ENCODE measurements at places on chromosomes 12 and 14.

- no peak for DNase-seq
These were observed 65.1 kb upstream of the NCOR2 start for GRCh38 chr12:124632519-124632984.

DNA sequence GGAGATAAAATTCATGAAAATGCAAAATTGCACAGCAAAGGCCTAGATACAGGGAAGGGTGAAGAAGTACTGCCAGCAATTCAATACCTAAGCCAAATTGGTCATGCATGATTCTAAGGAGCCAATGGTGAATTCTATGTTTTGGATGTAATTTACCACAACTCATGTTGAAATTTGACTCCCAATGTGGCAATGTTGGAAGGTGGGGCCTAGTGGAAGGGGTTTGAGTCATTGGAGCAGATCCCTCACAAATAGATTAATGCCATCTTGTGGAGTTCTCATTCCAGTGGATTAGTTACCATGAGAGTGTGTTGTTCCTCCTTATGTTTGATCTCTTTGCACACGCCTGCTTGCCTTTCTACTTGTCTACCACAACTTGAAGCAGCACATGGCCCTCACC, 194.0 kb upstream of the ALG10 start:
- no peak for DNase-seq

DNA sequence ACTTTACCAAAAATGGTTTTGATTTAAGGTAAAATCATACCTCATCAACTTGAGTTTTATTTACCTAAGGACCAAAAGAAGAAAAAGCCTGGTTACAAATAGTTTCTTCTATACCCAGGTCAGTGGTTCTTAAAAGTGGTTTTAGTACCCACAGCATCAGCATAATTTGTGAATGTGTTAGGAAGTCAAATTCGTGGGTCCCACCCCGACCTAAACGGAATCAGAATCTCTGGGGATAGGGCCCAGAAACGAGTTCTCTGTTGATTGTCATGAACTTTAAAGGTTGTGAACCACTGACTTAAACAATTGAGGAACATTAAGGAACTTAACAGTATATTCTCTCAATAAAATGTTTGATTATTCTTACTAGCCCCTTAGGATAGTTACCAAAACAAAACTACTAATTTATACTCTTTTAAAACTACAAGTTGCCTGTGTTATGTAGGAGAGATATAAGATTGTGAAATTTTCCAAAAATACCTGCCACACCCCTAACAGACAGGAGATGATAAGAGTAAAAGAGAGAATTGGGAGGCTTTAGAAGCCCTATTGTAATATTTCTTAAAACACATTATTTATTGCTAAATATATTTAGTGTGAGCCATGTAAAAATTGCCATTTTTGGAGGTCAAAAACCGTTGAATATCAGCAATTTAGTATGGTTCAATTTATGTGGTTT, 669 bp upstream of the SLC25A21 start:
- DNase-seq: no peak

DNA sequence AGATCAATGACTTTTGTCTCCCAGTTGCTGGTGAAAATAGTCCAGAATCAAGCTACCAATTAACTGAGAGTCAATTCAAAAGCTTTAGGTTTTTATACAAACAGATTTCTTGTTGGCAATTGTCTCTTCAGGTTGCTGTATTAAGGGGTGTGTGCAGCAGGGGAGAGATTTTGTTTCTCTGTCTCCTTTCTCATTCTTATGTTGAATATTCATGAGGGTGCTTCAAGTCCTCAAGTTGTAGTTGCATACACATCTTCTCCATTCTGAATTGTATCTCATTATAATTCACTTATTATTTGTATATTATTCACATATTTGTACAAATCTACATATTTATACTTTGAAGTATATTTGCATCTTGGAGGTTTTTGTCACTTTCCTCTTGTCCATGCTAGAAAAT, 126.7 kb upstream of the PTPRQ start:
- no peak for DNase-seq

- DNase-seq: no peak
These were observed 312.9 kb downstream of the MED13L start for GRCh38 chr12:115964626-115965025.

DNA sequence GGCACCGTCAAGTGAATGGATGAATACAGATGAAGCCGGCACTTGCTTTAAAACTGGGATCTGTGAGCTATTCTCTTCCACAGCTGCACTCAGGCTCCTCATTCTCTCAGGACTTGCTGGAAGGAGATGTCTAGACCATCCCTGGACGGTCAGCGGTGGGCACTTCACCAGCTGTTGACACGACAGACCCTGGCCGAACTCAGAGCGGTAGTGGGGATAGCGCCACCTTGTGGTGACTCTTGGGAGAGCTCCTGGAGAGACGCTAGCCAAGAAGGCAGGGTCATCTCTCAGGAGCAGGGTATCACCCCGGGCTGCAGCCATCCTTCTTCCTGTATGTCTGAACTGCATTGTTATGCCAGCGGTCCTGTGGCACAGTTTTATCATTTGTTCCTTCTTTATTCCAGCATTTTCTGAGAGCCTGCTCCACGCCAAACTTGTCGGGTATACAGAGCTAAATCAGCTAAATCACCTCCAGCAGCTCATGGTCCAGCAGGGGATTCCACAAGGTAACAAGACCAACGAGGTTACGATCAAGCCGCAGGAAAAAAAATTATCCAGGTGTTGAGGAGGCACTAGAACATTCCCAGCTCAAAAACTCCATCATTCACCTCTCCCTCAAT, 10.0 kb downstream of the WNT1 start:
- DNase-seq: peak; percentile 79

DNA sequence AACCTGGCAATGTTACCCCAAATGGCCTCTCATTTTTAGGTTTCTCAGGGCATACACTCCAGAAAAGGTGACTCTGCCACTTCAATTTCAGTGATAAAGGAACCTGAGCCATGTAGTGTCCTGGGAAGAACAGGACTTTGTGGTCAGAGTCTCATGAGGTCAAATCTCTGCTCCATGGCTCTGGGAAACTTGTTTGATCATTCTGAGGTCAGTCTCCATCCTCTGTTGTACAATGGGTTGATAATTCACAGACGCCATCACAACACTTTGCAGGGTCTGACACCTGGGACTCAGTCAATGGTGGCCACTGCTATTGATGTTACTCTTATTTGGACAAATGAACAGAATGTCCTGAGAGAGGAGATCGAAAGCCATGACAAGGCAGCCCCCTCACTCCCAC, 31.1 kb upstream of the SMOC1 start:
- DNase-seq: no peak

GRCh38 chr12:116303929-116304328, 26.4 kb upstream of the MED13L start:
- no peak for DNase-seq

- DNase-seq: no peak
These were observed 23.8 kb downstream of the BAZ1A start for GRCh38 chr14:34851395-34851794.

- no peak for DNase-seq
These were observed 356.6 kb downstream of the FUT8 start for GRCh38 chr14:65769151-65769550.

DNA sequence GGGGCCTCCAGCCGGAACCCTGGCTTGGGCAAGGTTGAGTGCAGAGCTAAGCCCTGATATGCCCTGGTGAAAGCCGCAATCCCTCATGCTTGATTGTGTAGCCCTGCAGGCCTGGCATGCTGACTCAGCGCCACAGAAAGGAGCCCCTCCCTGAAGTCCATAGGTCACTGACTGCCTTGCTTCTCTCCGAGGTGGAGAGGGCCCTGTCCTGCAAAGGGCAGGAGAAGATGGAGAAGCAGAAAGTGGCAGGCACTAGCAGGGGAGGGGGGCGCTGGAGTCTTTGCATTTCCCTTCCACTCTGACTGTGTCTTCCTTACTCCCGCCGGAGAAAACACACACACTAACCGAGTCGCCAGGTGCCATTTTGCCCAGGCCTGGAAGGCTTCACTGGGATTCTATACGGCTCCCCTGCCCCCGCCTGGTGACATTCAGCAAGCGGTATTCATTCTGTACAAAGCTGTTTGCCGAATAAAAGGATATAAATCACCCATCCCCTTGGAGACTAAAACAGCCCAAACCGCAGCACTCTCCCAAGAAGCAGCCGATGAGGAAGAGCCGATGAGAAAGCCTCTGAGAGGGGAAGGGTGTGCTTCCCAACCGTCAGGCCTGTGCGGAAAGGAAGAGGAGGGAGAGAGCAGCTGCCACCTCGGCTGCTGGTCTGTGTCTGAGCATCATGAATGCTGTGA, 69.8 kb downstream of the SLC6A12 start:
- DNase-seq: no peak

- DNase-seq: no peak
These were observed 51.2 kb downstream of the ATF7IP start for GRCh38 chr12:14416658-14417057.

GRCh38 chr14:70934502-70935134, 27.4 kb downstream of the PCNX1 start:
- DNase-seq: no peak

GRCh38 chr12:26101350-26101734, 23.5 kb downstream of the BHLHE41 start:
- DNase-seq: no peak

DNA sequence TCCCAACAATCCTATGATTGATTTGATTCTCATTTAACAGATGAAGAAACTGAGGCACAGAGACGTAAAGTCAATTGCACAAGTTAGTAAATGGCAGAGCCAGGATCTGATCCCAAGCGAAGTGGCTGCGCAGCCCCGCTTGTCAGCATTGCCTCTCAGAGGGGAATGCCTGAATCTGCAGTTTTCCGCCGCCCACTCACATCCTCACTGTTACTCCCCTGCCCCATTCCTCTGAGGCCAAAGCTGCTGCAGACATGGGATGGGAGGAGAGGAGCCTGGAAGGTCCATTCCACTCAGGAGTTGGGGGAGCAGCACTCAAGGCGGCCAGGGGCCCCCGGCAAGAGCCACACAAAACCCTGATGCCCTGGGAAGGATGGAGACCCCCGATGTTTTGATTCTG, 1.0 kb downstream of the NRIP2 start:
- no peak for DNase-seq

DNA sequence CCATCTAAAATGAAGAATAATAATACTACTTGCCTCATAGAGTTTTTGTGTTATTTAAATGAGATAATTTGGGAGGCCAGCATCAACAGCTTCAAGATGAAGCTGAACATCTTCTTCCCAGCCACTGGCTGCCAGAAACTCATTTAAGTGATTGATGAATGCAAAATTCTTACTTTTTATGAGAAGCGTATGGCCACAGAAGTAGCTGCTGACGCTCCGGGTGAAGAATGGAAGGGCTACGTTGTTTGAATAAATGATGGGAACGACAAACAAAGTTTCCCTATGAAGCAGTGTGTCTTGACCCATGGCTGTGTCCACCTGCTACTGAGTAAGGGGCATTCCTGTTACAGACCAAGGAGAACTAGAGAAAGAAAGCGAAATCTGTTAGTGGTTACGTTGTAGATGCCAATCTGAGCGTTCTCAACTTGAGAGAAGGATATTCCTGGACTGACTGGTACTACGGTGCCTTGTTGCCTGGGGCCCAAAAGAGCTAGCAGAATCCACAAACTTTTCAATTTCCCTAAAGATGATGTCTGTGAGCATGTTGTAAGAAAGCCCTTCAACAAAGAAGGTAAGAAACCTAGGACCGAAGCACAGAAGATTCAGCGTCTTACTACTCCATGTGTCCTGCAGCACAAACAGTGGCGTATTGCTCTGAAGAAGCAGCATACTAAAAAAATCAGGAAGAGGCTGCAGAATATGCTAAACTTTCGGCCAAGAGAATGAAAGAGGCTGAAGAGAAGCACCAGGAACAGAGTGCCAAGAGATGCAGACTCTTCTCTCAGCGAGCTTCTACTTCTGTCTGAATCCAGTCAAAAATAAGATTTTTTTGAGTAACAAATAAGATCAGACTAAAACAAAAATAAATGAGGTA, 100.0 kb upstream of the LRIG3 start:
- DNase-seq: no peak

- no peak for DNase-seq
These were observed 81.6 kb downstream of the PTGER2 start for GRCh38 chr14:52395728-52396127.

DNA sequence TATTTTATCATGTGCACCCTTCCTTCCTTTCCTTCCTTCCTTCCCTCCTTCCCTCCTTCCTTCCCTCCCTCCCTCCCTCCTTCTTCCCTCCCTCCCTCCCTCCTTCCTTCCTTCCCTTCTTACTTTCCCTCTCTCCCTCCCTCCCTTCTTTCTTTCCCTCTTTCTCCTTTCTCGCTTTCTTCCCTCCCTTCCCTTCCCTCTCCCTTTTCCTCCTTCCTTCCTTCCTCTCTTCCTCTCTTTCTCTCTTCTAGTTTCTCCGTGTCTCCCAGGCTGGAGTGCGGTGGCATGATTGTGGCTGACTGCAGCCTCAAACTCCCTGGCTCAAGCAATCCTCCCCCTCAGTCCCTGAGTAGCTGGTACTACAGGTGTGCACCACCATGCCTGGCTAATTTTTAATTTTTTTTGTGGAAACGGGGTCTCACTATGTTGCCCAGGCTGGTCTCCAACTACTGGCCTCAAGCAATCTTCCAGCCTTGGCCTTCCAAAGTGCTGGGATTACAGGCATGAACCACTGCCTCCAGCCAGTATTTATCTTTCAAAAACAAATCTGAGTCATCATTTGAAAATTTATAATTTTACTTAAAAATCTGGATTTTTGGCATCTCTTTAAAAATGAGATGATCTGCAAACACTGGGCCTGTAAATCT, 7.8 kb downstream of the C1RL start:
- DNase-seq: no peak

DNA sequence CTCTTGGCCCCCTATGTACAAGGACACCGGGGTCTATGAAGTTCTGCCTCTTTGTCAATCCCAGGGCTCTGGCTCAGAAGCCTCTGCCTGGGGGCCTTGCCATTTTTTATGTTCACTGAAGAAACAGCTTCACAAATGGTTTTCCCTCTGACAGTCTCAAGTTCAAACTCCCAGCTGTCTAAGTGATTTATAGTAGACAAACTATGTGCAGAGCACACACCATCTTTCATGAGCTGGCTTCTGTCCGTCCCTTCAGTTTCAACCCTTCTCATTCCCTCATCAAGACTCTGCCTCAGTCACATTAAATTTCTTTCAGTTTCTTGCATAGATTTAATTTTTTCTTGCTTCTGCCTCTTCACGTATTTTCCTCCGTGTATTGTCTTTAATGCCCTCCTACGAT, 2.7 kb upstream of the DCD start:
- DNase-seq: no peak

- DNase-seq: peak; percentile 57
These were observed 26.1 kb upstream of the SLC6A13 start for GRCh38 chr12:288687-289086.

GRCh38 chr12:108884116-108885012, 4.5 kb downstream of the DAO start:
- DNase-seq: peak; percentile 77

GRCh38 chr12:27034607-27035293, 12.4 kb downstream of the MED21 start:
- DNase-seq: no peak

- no peak for DNase-seq
These were observed 240.0 kb downstream of the DIO2 start for GRCh38 chr14:79971330-79971729.

GRCh38 chr14:88005050-88005481, at the start of gene GPR65:
Gene GPR65, plus strand, starts transcription at chr14:88005135. Its CDS starts 5,713 bp downstream, at chr14:88010848.
- no peak for DNase-seq

DNA sequence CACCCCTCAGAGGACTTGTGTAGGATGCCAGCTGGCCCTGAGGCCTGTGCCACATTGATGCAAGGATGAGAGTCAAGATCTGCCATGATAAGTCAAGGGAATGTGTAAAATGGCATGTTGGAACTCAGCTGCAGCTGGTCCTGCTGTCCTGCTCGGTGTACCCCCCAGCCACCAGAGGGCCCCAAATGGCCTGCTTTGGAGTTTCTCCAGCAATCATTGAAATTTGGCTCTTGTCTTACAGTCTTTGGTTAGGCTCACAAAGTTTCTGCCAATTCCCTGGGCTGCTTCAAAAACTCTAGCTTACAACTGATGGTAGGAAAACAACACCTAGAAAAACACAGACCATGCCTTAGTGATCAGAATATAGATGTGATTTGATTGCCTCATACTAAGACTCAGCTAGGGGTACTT, 76.8 kb downstream of the HSD17B6 start:
- peak; percentile 50 for DNase-seq

Data from Right ventricle myocardium superior (tissue), 1 donor.